ENCODE measurements at places on chromosomes 1 and 21.

GRCh38 chr1:195965475-195965874 lies 642.8 kb downstream of the KCNT2 start:
- DNase-seq, result no peak

- no peak for DNase-seq
These were observed 535.5 kb downstream of the LRRIQ3 start for GRCh38 chr1:73662526-73662925.

- DNase-seq, result no peak
These were observed 111.5 kb upstream of the ETV3 start for GRCh38 chr1:157249739-157250138.

DNA sequence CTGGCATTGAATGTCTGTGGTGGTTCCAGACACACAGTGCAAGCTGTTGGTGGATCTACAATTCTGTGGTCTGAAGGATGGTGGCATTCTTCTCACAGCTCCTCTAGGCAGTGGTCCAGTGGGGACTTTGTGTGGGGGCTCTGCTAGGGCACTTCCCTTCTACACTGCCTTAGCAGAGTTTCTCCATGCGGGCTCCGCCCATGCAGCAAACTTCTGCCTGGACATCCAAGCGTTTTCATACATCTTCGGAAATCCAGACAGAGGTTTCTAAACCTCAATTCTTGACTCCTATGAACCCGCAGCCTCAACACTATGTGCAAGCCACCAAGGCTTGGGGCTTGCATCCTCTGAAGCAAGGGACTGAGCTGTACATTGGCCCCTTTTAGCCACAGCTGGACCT lies 43.0 kb downstream of the RGS18 start:
- DNase-seq, result no peak

GRCh38 chr1:92754000-92754718 lies 30.7 kb downstream of the EVI5 start:
- no peak for DNase-seq

GRCh38 chr1:204581759-204582158 lies 65.6 kb downstream of the MDM4 start:
- no peak for DNase-seq

Data from left renal cortex interstitium (tissue), 4 donors.